ENCODE measurements at places on chromosomes 4 and X.

DNA sequence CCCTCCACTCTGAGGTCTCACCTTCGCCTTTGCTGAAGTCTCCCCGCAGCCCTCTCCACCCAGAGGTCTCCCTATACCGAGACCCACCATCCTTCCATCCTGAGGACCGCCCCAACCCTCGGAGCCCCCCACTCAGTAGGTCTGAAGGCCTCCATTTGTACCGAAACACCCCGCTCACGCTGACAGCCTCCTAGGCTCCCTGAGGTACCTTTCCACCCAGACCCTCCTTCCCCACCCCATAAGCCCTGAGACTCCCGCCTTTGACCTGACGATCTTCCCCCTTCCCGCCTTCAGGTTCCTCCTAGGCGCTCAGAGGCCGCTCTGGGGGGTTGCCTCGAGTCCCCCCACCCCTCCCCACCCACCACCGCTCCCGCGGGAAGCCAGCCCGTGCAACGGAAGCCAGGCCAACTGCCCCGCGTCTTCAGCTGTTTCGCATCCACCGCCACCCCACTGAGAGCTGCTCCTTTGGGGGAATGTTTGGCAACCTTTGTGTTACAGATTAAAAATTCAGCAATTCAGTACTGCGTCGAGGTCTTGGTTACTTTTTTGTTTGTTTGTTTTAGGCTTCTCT, 5.0 kb downstream of the SOD3 start:
- DNase-seq = no peak

- no peak for DNase-seq
Measured at GRCh38 chrX:46547857-46548256, 2.6 kb upstream of the ZNF674 start.

DNA sequence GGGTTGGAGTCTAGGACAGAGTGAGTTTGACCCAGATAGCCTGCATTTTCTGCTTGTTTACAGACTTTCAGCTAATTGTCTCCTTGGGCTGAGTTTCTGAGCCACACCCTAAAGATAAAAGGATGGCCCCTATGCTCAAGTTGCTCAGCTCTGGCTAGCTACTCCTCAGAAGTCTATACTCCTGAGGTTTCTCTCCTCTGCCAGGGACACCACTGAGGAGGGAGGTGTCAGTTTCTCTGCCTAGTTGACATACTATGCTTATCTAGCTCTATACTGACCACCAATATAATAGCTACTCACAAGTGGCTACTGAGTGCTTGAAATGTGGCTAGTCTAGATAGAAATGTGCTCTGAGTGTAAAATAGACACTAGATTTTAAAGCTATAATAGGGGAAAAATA, 23.6 kb downstream of the HADH start:
- no peak for DNase-seq

DNA sequence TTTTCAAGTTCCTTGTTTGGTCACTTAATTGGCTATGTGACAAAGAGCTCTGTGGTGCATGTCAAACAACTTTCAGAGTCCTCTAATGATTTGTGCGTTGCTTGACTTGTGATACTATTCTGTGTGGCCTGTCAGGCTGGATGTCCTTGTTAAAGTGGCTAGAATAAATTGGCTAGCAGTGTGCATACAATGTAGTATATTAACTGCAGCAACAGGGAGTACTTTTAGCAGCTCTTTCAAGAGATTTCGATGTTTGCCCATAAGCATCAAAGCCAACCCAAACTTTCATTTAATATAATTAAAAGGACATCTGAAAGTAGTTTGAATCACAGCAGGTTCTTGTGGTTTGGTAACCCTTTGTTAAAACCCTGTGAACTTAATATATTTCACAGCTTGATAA, 718.9 kb downstream of the ADGRL3 start:
- peak; percentile 34 for DNase-seq

GRCh38 chr4:82381661-82382296, 8.0 kb upstream of the HNRNPD start:
- DNase-seq = no peak

GRCh38 chr4:100983426-100983825, 363.9 kb downstream of the PPP3CA start:
- DNase-seq = no peak

DNA sequence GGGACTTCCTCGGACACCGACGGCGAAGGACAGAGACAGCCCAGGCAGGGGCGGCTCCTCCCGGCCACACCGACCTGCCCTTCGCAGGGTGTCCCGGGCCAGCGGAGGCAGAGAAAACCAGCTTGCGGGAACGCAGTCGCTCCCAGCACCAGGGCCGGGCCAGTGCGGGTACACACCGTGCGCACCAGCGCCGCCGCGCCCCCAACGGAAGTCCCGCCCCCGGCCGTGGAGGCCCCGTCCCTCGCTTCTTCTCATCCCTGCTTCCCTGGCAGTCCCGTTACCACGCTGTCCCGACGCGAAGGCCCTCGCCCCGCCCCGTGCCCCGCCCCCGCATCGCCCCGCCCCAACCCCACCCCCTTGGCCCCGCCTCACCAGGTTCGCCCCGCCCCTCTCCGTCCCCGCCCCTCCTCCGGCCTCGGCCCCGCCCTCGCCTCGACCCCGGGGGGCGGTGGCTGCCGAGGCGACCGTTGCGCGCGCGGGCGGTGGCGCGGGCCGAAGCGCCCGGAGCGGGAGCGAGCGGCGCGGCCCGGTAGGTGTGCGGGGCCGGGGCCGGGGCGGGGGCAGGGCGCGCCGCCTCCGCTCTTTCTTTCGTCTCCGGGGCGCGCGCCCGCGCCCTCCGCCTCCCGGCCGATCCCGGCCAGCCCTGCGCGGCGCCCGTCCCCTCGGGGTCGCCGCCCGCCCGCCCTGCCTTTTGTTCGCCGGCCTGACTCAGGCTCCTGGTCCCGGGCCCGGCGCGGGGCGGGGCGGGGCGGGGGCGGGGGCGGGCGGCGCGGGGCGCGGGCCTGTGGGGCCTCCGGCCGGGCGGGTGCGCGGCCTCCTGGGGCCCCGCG, at the start of gene RGS12:
Gene RGS12, plus strand, starts transcription at position 451 of the 830 bp plus-strand sequence. CDS start 23,150 bp downstream, outside the sequence.
- DNase-seq = peak; percentile 86

GRCh38 chrX:104742355-104742754, 176.4 kb downstream of the IL1RAPL2 start:
- no peak for DNase-seq

DNA sequence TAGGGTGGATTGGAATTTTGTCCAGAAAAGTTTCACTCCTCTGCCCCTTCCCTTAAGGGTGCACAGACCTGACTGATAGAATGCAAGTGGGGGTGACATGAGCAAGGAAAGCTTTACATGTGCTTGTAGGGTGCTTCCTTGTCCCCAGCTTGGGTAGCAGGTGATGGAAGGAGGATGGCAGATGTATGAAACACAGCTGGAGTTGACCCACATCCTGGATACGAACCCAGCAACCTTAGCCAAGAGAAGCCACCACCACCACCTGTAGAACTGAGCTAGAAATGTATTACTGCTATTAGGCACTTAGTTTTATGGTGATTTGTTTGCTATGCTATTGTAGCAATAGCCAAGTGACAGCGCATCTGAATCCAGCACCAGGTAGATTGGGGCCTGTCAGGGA, 227.4 kb downstream of the HS3ST1 start:
- DNase-seq = no peak

DNA sequence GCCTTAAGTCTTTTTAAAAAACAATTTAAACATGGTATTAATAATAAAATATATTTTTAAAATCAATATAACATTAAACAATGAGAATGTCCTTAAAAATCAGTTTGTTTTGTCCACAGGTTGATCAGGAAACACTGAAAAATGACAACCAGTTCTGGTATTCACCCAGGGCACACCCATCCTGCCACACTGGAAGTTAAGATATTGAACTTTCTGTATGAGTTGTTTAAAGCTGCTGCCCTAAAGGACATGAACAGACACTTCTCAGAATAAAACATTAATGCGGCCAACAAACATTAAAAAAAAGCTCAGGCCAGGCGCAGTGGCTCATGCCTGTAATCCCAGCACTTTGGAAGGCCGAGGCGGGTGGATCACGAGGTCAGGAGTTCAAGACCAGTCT, 15.0 kb upstream of the HOPX start:
- DNase-seq = no peak

DNA sequence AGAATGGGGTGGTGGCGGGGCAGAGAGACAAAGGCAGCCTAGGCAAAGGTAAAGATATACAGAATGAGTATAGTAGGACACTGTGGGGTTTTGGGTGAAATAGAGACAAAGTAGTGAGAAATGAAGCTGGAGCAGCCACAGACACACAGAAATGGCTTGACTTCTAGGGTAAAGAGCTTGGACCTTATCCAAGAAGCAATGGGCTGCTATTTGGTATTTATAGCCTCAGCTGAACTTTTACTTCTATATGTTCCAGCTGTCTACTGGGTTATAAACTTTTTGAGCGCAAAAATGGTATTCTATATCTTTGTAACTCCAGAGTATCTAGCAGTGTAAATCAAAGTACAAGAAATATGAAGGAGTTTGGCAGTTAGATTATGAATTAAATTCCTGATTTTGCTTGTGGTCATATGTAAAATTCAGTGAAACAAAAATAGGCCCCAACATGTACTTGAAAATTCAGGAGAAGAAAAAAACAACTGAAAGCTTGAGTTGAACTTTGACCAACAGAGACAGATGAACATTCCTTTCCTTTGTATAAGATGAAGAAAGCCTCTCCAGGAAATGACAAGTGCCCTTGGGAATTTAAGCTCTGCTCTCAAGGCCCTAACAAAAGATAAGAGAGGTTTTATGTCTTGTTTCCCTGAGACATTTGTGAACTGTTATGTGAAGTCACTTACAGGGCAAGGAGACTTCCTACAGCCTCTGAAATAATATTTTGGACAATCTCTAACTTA, 354.1 kb downstream of the CHIC1 start:
- DNase-seq = no peak

DNA sequence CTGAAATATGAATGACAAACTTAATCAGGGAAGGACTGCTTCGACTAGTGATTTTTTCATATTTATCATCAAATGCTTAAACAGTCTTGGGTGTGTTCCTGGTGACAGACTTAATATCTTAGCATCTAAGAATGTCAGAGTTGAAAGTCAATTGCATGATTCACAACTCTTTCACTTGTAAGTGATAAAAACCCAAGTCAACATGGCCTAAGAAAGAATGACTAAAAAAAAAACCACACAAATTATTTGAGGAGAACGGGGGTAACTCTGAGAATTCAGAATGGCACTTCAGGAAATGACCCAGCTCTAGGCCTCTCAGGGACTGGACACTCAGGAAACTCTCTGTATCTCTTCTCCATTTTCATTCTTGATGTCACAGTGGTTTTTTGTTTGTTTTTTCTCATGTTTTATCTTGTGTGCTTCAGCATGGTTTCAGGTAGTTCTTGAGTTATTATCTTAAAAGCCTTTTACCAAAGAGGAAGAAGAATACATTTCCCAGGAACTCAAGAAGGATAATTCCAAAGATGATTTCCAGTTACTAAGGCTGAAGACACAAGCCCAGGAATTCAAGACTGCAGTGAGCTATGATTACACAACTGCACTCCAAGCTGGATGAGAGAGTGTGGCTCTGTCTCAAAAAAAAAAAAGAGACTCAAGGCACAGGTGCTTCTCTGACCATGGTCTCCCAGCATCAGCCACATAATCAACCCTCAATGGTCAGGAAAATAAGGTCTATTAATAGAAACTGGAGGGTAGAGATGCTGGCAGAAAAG, 1697.8 kb upstream of the IGFBP7 start:
- DNase-seq = no peak

GRCh38 chr4:112029771-112030171, 115.5 kb upstream of the FAM241A start:
- DNase-seq = no peak

GRCh38 chr4:8286719-8287342, 17.3 kb downstream of the HTRA3 start:
- no peak for DNase-seq

- no peak for DNase-seq
Measured at GRCh38 chr4:87029356-87029755, 94.5 kb downstream of the AFF1 start.

- DNase-seq = no peak
Measured at GRCh38 chrX:69073241-69073640, 92.0 kb downstream of the PJA1 start.

DNA sequence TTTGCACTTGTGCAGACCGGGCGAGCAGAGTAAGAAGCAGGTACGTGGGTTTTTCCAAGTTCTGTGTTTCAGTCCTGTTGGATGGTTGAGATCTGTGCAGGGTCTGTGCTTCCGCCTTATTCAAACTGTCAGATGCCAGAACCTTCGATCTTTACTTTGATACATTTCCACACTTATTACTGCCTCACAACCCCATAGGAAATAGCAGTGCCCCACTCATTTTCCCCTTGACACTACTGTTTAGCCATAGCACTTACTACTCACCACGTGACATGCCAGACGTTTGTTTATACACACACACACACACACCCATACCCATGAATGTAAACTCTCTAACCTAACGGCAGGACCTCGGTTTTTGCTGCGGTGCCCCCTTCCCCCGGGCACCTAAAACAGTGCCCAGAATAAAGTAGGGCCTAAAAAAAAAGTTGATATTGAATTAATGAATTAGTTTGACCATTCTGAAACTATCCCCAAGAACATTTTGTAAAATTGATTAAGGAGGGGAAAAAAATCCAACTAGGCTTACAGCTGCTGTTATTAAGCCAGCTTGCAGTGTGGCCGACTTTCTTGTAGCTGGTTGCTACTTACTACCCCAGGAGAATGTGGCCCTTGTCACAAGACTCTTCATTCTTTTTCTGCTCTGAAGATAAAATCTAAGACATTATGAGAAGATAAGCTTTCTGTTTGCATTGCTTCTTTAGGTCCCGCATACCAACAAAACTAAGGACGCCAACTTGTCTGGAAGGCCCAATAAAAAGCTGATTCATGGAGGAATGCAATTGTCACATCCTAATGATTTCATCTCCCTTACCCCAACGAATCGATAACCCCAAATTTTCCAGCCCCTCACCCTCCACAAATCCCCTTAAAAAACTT, 704 bp upstream of the SEPSECS start:
- DNase-seq = peak; percentile 67

GRCh38 chr4:182600856-182601255, 316.3 kb downstream of the DCTD start:
- no peak for DNase-seq

- no peak for DNase-seq
Measured at GRCh38 chr4:152655272-152656129, 24.3 kb downstream of the TMEM154 start.

- DNase-seq = no peak
Measured at GRCh38 chrX:120486786-120487185, 17.7 kb upstream of the LAMP2 start.

GRCh38 chr4:114178392-114178791, 198.9 kb upstream of the ARSJ start:
- no peak for DNase-seq

DNA sequence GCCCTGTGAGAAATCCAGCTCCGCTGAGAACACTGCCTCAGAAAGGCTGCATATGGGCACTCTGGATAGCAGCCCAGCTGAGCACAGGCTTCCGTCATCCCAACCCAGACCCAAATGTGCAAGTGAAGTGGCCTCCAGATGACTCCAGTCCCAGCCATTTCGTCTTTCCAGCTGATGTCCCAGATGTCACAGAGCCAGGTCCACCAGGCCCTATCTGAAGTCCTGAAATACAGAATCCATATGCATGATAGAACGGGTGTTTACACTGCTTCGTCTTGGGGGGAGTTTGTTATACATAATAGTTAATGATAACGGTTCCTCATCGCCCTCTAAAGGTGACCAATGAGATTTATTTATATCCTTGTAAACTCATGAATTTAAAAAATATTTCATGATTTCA, 72.6 kb upstream of the TRIM2 start:
- DNase-seq = no peak

- DNase-seq = no peak
Measured at GRCh38 chr4:85078016-85078415, 111.5 kb upstream of the WDFY3 start.

All from NCI-H2081 (cell line).